ENCODE measurements at places on chromosomes 6 and 20.

DNA sequence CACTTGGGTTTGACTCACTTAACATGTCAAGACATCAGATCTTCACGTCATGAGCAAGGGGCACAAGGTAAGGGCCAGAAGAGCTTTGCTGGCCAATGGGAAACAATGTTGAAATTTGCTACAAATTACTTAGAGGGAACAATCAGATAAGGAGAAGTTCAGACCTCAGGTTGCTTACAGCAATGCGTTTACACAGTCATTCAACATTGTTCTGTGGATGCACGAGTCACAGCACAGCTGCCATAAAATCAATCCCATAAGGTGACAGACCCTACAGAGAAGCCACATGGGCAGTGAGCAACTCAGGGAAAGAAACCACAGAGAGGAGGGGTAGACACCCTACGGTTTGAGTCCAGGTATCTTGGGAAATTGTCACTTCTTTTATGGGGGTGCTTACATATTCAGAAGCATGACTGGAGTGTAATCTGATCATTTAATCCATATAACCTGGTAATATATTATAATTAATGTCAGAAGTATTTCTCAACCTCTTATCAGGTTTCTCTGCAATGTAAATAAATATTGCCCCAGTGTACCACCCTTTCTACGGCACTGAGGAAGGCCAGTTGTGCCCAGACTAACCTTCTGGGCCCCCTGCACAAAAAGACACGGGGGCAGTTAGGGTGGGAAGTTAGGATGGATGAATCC lies 2.3 kb upstream of the SLC22A2 start:
- DNase-seq, result no peak

- DNase-seq, result no peak
Measured at GRCh38 chr20:44648579-44648978, 2.9 kb downstream of the ADA start.

DNA sequence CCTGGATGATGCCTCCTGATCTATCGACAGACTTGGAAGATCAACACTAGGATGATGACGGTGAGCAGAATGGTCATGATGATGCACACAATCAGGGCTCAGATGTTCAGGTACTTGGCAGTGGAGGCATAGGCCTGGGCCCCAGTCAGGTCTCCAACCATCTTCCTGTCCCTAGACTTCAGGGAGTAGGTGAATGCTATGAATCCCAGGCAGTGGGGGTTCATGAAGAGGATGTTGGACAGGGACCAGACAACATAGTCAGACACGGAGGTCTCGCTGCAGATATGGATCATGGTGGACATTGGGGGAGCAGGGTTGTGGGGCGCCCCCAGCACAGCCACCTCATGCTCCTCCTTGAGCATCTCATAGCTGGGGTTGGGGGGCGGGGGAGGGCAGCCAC lies 27.5 kb downstream of the HLA-F start:
- DNase-seq, result no peak

DNA sequence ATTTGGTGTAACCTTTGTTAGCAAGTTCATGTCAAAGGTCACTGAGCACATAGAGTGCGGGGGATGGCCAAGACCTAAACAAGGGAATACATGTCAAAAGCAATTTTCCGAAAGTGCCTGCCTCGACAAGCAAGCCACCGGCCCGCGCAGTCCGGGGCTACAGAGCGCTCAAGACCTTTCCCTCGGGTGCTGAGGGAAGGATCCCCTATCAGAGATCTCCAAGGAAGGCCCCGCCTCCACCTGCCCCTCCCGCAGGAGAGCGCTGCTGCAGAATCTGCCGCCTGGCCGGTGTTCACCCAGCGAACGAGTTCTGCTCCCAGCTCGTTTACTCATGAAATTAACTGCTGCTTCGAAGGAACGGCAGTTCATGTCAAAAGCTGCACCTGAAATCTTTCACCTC lies 252.7 kb downstream of the BMP7 start:
- no peak for DNase-seq

All from substantia nigra (tissue), 51 donors.